ENCODE measurements at places on chromosomes 2 and 18.

DNA sequence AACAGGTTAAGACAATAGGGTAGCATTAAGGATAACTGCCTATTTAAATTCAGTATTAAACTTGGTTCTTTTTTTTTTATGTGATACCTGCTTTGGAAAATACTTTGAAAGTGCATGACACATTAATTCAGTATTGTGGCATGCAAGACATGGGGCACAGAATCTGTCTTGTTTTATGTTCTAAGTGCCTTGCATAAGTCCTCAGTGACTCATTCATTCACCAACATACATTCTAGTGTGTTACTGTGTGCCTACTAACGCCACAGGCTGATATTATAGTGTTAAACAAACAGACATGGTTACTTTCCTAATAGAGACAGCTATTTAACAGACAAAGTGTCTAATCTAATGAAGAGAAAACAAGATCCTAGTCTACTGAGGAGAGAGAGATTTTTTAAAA is 91.7 kb downstream of the GCA start:
- DNase-seq = no peak

DNA sequence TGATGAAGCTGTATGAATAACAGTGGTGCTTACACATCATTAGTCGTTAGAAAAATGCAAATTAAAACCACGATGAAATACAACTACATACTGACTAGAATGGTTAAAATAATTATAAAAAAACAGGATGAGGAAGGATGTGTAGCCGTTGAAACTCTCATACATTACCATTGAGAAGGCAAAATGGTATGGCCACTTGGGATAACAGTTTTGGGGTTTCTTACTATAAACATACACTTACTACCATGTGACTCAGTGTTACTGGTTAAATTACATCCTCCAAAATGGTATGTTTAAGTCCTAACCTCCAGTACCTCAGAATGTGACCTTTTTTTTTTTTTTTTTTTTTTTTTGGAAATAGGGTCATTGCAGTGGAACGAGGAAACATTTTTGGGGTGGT is 58.4 kb downstream of the UBE2E3 start:
- DNase-seq = no peak

GRCh38 chr2:54808661-54809060 is 85.2 kb downstream of the EML6 start:
- DNase-seq = no peak

DNA sequence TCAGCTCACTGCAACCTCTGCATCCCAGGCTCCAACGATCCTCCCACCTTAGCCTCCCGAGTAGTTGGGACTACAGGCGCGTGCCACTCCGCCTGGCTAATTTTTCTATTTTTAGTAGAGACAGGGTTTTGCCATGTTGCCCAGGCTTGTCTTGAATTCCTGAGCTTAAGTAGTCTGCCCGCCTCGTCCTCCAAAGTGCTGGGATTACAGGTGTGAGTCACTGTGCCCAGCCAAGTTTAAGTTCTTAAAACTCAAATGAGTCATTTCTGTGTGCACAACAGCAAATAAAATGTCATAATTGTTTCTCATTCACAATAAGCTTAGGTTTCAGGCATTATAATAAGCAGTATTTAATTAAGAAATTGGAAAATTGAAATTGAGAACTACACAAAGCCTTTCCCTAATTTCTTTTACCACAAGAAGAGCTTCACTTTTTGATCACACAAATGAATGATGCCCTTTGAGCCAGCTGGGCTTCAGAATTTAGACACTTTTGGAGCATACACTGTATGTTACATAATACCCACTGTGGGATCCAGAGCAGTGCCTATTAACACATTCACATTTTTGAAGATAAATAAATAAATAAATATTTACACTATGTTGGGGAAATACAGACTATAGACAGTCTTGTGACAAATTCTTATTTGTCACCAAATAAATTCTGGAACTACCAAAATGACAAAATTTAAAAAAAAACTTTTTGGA is 8.6 kb upstream of the ME2 start:
- DNase-seq = no peak

GRCh38 chr18:48336332-48336731 is 72.9 kb downstream of the ZBTB7C start:
- DNase-seq = no peak

- no peak for DNase-seq
These were observed 79.0 kb upstream of the ACAA2 start for GRCh38 chr18:49892148-49892924.

GRCh38 chr2:30565851-30566358 is 118.9 kb downstream of the LCLAT1 start:
- DNase-seq = peak; percentile 6

GRCh38 chr18:45839414-45840395 is 14.2 kb downstream of the SIGLEC15 start:
- peak; percentile 40 for DNase-seq

DNA sequence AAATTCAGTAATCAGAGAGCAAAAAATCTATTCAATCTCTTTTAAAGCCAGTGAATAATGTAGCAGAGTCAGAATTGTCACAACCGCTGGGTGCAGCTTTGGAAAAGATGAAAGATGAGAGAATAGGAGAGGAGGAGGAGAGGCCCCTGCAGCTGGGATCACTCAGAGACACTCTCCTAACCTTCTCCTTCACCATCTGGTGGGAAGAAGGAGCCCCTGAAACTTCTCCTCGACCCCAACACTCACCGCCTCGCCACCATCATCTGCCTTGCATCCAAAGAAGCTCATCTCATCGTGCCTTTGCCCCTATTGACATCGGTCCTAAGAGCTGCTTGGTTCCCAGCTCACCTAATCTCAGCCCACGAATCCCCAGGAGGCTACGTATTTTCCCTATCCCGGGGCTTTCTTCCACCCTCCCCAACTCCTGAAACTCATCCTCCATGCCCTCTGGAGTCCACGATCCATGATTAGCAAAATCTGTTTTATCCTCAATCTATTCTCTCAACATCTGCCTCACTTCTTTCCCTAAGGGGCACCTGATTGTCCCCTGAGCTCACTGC is 58.5 kb downstream of the PKDCC start:
- DNase-seq = no peak

Data from stimulated activated CD4-positive, alpha-beta T cell treated with anti-CD3 and anti-CD28 coated beads, Interleukin-1b, Interleukin-23, amount 100 ng/mL, for 48 hours (primary cell).